ENCODE measurements at places on chromosomes 5 and 9.
A peak's percentile ranks its signal among the peaks of the same experiment; 100 is the strongest.

GRCh38 chr5:111367115-111367514, 142.9 kb downstream of the CAMK4 start:
- DNase-seq, result no peak

- DNase-seq, result no peak
Observed at GRCh38 chr5:880816-881550, 11.6 kb downstream of the BRD9 start.

- DNase-seq, result no peak
Observed at GRCh38 chr5:140840978-140841962, at the start of gene PCDHA8. Gene PCDHA8 (plus strand): TSS chr5:140841187. CDS start chr5:140841322, 135 bp downstream.

DNA sequence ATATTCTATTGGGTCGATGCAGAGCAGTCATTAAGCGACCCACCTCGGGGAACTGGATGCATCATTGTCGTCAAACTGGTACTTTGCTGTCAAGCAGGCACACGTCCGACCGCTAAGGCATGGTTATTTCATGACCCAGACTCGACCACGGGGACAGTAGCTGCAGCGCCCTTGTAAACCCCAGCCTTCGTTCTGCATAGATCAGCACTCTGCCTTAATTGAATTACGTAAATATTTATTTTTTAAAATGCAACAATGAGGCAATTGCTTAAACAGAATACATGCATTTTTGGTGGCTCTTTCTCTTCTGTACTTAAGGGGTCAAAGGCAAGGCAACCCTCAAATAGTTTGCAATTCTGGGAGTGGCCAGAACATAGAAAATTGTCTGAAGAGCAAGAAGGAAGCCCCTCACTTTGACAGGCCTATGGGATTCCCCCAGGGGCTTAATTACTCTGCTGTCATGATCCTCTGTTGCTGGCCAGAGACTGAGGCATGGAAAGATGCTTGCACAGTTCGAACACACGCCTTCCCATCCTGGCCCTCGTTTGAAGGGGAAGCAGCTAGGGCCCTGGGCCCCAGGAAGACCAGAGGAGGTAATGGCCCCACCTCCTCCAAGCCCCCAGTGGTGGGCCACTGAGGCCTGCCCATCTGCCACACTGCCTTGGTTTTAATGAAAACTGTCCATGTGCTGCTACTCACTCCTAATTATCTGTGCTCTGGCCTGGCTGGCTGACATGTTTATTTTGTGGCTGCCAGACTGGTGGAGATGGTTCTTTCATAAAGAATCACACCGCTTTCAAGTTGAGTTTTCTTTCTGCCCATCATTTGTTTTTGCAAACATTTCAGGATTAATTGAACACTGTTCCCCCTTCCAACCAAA, 169.7 kb upstream of the MAST4 start:
- no peak for DNase-seq

DNA sequence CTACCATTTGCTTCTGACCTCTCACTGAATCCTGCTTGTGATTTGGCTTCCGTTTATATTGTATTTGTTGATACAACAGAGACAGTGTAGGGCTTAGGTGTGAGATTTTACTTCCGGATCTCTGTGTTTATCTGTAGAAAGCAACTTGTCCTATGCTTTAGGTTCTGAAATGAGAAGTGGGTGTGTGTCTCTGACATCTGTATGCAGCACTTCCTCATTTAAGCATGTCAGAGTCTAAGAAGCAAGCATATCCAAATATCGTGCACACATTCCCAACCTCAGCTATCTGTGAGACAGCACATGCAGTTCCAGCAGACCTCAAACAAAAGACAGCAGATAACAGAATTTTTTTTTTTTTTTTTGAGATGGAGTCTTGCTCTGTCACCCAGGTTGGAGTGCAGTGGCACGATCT, 16.3 kb downstream of the KLF9 start:
- no peak for DNase-seq

- no peak for DNase-seq
Observed at GRCh38 chr5:89597878-89598277, 714.9 kb upstream of the MEF2C start.

DNA sequence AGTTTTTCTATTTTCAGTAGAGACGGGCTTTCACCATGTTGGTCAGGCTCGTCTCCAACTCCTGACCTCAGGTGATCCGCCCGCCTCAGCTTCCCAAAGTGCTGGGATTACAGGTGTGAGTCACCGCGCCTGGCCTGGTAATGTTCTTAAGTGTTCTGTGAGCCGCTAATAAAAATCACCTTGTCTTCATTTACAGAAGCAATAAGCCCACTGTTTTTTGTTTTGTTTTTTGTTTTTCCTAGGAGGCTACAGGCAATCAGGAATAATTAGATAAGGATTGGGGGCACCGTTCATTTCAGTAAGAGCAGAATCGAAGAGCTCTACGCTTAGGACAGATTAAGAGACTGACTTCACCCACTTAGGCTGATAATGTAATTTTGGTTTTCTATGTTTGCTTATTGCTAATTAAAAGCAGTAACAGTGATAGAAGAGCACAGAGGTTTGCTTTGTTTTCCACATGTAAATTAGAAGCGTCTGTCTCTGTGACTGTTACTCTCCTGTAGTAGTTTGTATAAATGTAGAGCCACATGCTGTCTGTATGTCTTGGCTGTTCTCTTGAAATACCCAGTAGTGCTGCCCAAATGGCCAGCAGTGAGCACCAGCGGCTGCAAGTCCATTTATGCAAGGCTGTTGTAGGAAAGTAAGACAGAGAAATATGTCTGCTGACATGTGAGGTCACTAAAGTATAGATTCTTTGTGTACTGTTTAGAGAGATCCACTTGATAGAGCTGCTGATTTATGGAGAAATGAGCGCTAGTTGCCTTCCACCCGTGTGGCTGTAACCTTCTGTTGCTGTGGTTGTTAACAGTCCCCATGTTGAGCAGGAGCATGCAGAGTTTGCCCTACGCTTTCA, 30.5 kb downstream of the TRIO start:
- DNase-seq, result no peak

DNA sequence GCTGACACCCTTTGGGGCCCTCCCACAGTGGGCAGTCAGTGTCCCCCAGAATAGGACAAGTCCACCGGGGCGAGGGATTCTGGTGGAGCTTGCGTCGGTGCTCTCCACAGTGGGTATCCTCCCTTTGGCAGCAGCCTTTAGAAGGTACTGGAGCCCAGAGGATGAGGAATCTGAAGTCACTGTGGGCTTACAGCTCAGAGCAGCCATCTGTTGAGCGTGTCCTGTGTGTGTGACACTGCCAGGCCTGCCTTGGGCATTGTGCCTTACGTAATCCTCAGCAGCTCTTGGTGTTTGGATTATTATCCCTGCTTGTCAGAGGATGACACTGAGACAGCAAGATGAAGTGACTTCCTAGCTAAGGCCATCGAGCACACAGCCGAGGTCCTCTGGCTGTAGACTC, 12.6 kb downstream of the URM1 start:
- no peak for DNase-seq

GRCh38 chr9:109918339-109919163, 138.6 kb downstream of the PALM2AKAP2 start:
- peak; percentile 38 for DNase-seq

DNA sequence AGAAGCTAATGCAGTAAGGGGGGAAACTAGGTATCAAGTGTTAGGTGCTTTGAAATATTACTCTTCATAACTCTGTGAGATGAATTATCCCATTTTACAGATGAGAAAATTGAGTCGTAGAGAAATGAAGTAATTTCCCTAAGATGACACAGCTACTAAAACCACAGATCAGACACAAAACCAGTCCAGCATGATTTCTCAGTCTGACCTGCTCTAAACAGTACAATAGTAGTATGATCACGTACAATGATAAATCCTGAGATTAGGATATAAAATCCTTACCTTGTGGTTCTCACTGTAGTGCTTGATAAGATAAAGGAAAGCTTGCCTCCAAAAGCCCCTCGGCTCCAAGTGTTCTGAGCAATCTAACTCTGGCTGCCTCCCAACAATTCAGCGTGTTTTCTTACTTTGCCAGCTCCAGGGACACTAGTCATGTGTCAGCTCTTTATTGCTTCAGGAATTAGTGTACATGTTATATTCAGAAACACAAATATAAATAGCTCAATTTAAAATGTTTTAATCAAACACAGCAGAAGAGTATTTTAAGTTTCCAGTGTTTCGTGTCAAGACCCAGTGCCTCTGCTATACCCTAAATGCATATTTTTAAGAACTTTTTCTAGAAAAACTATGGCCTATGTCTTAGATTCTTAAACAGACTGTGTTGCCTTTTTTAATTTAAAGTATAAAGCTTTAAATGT, 243.6 kb downstream of the DENND1A start:
- no peak for DNase-seq

GRCh38 chr5:32443145-32443540, 1.4 kb downstream of the ZFR start:
- DNase-seq, result no peak

GRCh38 chr9:110750272-110750671, 81.7 kb downstream of the MUSK start:
- DNase-seq, result no peak

- no peak for DNase-seq
Observed at GRCh38 chr9:35164711-35165110, 2.9 kb downstream of the UNC13B start.

DNA sequence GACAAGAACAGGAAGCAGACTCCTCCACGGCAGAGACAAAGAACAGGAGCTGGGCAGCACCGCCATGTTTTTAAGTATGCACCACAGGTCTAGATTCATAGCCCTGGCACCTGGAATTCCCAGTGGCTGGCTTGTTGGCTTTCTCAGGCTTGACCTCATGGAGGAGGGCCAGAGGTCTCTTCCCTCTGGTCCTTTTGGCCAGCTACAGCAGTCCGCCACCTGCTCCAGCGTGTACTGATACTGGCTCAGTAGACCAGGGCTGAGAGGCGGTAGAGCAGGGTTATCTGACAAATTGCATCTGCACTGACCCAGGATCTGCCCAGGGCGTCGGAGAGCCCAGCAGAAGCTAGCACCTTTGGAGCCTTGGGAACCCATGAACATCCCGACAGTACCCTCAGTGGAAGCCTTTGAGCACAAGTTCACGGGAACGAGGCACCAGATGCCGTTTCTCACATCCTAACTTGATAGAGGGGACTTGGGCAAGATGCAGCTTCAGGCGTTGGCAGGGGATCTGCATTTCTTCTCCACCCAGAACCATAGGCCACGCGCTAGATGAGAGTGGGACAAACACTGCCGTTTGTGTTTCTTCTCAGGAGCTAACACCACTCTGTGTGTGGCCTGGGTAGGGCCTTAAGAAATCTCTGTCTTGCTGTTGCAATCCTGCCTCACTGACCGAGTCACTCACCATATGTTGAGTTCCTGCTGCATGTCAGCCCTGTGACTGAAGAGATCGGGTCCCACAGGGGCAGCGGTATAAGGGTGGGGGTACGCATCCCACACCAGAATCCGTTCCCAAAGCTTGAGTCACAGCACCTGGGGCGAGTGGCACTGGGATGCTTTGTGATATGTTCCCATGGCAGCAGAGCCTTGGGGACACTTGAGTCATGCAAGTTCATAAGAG, 90.3 kb upstream of the OTULINL start:
- no peak for DNase-seq

DNA sequence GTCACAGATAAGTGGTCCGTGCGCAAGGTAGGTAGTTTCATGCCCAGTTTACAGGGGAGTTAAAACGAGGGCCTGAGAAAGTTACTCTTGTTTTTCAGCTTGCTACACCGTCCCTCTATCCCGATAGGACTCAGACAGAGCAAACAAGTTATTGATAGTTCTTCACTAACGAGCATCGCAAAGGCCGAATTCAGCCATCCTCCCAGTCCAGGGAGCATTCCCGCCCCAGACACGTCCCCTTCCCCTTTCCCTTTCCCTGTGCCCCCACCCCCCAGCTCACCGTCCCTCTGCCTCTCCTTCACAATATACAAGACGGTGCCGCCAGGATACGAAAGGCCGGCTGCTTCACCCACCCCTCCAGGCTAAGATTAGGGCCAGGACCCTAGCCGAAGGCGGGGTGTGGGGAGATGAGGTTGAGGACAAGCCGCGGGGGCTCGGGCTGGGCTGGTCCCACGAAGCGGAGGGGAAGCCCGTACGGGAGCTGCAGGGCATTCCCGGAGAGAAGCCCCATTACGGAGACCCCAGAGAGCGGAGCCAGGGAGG, 599 bp downstream of the KIAA1191 start:
- DNase-seq, result no peak

- DNase-seq, result no peak
Observed at GRCh38 chr5:124952566-124952965, 206.1 kb upstream of the ZNF608 start.

- no peak for DNase-seq
Observed at GRCh38 chr5:61649231-61649630, 317.2 kb downstream of the ZSWIM6 start.

DNA sequence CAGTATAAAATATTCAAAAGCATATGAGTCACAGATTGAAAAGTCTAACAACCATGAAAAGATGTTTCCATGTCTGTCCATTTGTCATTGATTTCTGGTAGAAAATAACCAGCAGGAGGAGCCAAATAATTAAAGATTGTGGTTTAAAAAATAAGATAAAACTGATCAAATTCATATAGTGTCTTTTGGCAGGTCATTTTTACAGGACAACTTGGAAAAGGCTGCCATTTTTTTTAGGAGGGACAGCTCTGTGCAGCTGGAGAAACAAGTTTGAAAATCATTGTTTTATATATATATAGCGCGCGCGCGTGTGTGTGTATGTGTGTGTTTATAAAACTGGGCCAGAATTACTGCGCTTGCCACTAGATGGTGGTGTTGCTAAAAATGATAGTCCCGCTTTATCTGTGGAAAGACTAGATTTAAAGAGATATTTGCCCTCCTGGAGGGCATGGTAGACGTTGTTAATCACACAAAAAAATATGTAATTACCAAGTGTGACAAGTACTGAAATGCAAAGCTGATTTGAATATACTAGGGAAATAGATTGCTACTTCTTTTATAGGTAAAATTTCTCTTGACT, 1.3 kb upstream of the TRMO start:
- DNase-seq, result peak; percentile 46

DNA sequence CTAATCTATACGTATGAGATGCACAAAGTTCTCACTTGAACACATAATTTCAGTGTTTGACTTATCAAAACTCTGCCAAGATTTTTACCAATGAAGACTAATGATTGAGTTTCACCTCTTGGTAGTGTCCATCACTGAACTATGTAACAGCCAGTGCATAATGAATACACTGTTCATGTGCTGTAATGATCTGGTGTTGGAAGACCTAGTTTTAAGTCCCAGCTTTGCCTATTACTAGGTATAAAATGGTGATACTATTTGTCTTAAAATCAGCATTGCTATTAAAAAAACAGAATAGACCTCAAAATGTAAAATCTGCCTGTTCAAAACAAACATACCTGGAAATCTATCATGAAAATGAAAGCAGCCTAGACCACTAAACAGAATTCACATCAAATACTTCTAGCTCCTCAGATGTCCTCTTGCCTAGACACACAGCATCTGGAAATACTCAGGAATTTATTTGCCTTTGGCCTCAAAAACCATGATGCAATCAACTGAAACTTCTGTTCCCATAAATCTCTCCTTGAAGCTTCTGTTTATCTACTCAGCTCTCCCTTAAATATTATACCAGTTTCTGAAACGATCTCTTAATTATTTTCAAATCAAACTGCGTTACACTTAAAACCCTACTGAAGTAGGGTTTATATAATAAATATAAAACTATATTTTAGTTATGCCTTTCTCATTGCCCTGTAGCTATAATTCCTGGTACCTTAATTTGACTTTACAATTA, 38.1 kb downstream of the MRPS27 start:
- no peak for DNase-seq
